Thoracic aorta (tissue), 2 donors: ENCODE measurements at places on chromosomes 7 and 10.

DNA sequence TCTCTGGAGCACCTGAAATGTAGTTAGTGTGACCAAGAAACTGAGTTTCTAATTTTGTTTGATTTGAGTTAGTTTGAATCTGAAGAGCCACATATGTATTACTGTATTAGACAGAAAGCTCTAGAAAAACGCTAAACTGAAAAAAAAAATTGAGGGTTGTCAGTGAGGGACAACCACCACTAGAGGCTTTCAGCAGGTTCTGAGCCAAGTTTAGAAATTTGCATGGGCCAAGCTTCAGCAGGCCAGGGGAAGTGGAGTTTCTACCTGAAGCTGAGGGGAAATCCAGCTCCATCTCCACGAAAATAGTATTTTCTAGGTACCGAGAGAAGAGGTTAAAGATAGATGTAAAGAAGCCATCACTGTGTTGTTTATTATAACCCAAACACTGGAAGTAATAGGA lies 77.9 kb upstream of the PLXNA4 start:
- H3K4me1 ChIP-seq: no peaks in the 10 kb centered on the region
- no peak overlapping the region for H3K27ac ChIP-seq
- no peaks in the 10 kb centered on the region for H3K27me3 ChIP-seq

DNA sequence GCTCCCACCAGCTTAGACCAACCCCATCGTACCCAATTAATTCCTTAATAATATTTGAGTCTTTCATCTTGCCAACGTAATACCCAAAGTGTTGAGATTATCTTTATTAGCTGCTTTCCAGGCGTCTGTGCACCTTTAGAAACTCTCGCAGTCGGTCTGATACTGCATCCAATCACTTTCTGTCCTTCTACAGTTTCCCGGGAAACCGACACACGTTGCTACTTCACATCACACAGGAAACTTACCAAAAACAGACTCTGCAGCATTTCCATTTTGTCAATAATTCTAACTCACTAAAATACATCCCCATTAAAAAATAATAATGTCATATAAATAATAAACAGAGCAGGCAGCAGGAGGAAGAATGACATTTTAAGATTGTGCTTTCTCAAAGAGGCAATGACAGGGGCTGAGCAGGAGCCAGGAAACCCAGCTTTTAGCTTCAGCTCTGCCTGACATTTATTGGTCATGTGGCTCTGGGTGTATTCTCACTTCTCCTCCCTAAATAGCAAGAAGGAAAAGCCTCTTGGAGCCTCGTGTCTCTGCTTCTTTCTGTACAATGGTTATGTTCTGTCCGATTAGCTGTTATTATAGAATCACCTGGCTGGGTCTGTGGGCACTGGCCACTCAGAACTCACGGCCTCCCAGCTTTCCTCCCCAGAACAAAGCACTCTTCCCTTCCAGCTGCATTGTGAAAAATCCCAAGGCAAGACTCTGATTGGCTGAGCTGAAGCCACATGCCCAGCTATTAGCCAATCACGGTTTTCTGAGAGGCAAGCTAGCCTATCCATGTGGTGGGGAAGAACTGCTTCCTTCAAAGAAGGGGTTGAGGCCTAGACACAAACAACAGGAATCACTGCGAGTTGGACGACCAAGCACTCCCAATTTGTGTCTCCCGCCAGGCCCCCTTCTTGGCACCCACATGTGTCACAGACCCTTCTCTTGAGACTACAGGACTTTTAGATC lies 424.7 kb upstream of the FOXK1 start:
- H3K27me3 ChIP-seq: no peaks in the 10 kb centered on the region
- H3K4me3 ChIP-seq: no peak overlapping the region
- H3K27ac ChIP-seq: no peak overlapping the region

DNA sequence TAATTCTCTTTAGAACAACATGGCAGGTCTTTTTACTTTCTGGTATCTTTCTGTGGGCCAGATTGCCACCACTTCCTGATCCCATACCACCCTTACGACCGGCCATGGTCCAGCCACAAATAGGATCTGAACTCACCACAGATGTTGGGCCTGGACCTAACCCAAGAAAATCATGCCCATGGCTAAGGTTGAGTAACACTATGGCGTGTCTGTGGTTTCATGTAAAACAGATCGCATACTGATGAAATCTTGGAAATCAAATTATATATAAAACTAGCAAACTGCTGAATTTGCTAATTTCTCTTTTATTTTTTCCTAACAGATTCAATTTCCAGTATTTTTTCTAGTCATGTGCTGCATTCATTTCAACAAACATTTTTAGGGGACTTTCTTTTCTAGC lies 77.2 kb downstream of the CH25H start:
- no peak for DNase-seq
- no peak overlapping the region for H3K4me3 ChIP-seq
- no peaks in the 10 kb centered on the region for H3K27me3 ChIP-seq
- no peaks in the 10 kb centered on the region for H3K36me3 ChIP-seq

DNA sequence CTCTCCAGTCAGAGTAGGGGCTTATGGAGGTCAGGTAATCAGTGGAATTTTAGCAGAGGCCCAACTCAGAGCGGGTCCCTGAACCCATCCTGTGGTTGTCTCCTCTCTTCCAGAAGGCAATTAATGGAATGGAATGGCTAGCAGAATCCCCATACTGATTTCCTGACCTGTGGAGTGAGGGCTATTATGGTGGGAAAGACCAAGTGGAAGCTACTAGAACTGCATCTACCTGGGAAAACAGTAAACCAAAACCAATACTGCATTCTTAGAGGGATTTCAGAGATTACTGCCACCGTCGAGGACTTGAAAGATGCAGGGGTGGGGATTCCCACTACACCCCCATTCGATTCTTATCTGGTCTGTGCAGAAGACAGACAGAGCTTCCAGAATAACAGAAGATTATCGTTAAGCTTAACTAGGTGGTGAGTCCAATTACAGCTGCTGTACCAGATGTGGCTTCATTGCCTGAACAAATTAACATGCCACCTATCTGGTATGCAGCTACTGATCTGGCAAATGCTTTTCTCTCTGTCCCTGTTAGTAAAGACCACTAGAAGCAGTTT lies 73.2 kb downstream of the LMBR1 start:
- no peaks in the 10 kb centered on the region for H3K4me1 ChIP-seq
- DNase-seq: no peak
- H3K27ac ChIP-seq: no peak overlapping the region
- H3K4me3 ChIP-seq: no peak overlapping the region
- H3K27me3 ChIP-seq: no peaks in the 10 kb centered on the region

GRCh38 chr7:158107806-158108205 lies 479.8 kb downstream of the PTPRN2 start:
- H3K4me3 ChIP-seq: no peak overlapping the region
- H3K4me1 ChIP-seq: no peaks in the 10 kb centered on the region
- DNase-seq: no peak
- no peak overlapping the region for H3K27ac ChIP-seq

- no peak overlapping the region for H3K4me3 ChIP-seq
- no peaks in the 10 kb centered on the region for H3K4me1 ChIP-seq
- DNase-seq: no peak
- H3K36me3 ChIP-seq: no peaks in the 10 kb centered on the region
- H3K27ac ChIP-seq: no peak overlapping the region
- H3K27me3 ChIP-seq: no peaks in the 10 kb centered on the region
These were observed 21.7 kb upstream of the MACC1 start for GRCh38 chr7:20238754-20239324.

DNA sequence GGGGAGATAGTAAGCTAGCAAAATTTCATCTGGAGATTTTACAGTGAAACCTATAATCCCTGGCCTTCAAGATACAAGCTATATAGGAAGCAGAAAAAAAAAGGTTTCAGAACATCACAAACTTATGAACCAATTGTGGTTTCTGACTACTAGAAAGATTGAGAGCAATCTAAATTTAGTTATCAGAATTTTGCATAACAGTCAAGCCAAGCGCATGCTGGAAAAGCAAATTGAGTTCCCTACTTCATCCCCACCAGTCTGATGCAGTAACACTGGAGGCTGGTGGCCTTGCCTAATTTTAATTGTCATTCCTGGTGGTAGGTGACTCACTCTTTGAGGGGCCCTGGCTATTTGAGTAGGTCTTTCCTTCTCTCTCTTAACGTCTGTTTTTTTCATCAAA lies 46.3 kb upstream of the ELMO1 start:
- H3K4me1 ChIP-seq: no peaks in the 10 kb centered on the region
- no peak overlapping the region for H3K4me3 ChIP-seq
- H3K27me3 ChIP-seq: no peaks in the 10 kb centered on the region
- no peak overlapping the region for H3K27ac ChIP-seq
- H3K36me3 ChIP-seq: no peaks in the 10 kb centered on the region

DNA sequence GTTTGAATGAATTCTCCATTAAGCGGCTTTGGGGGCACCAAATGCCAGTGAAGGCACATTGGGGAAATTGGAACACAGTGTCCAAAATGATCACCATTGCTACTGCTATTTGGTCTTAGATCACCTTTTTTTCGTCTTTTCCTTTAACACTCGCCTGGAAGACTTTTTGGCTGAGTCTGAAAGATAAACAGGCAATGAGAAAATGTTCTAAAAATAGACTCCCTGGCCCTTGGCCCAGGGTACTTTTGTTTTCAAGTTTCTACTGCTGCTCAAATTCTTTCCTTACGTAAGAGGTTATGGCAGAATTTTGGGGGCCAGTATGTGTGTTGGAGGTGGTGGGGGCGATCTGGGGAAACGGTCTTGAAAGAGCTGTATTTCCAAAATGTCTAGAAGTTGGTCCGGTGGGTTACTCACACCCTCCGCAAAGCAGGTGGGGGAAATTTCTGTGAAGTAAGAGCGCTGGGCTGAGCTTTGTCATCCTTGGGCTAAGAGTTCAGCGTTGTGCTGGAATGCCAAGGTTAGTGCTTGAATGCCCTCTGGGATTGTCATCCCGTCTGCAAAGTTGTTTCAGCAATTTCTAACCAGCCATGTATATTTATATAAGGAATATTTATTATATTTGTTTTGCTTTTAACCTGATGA lies 1.3 kb upstream of the ITPRIP start:
- DNase-seq: no peak
- peak overlapping the region; percentile 99 for H3K4me3 ChIP-seq
- peaks cover 22% of the 10 kb centered on the region for H3K4me1 ChIP-seq
- no peaks in the 10 kb centered on the region for H3K27me3 ChIP-seq
- H3K36me3 ChIP-seq: no peaks in the 10 kb centered on the region
- H3K27ac ChIP-seq: peak overlapping the region; percentile 100

- no peaks in the 10 kb centered on the region for H3K4me1 ChIP-seq
- no peak for DNase-seq
- no peaks in the 10 kb centered on the region for H3K36me3 ChIP-seq
- H3K27me3 ChIP-seq: no peaks in the 10 kb centered on the region
- H3K27ac ChIP-seq: no peak overlapping the region
These were observed 166.0 kb downstream of the ACTR3B start for GRCh38 chr7:152925412-152926147.

GRCh38 chr10:45005284-45005683 lies 4.6 kb downstream of the ZNF22 start:
- peaks cover 21% of the 10 kb centered on the region for H3K4me1 ChIP-seq
- DNase-seq: no peak
- H3K27ac ChIP-seq: no peak overlapping the region
- no peaks in the 10 kb centered on the region for H3K27me3 ChIP-seq

GRCh38 chr10:35194906-35195305 lies 68.3 kb downstream of the CREM start:
- no peaks in the 10 kb centered on the region for H3K36me3 ChIP-seq
- H3K27me3 ChIP-seq: no peaks in the 10 kb centered on the region
- DNase-seq: no peak
- peak overlapping the region; percentile 75 for H3K4me3 ChIP-seq

- H3K27ac ChIP-seq: no peak overlapping the region
- H3K4me3 ChIP-seq: no peak overlapping the region
- H3K36me3 ChIP-seq: no peaks in the 10 kb centered on the region
- H3K27me3 ChIP-seq: no peaks in the 10 kb centered on the region
- DNase-seq: no peak
These were observed 421.6 kb downstream of the PAXIP1 start for GRCh38 chr7:154581251-154581890.

GRCh38 chr10:83862723-83863122 lies 276.6 kb upstream of the GHITM start:
- H3K27me3 ChIP-seq: no peaks in the 10 kb centered on the region
- no peaks in the 10 kb centered on the region for H3K36me3 ChIP-seq
- no peak overlapping the region for H3K4me3 ChIP-seq

DNA sequence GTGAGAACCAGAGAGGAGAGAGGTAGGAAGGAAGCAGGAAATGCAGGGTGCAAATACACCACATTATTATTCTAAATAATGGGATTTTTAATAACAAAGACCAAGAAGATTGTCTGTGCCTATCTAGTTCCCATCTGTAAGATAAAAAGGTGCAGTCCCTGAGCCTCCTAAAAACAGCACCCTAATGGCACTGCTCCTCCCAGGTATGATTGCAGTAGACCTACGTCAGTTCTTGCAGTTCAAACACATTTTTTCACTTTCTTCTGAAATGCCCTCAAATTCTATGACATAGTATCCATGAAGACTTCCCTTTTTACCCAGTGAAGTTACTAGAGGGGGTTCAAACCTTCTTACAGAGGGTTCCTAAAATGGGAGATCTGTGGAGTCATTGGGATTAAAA lies 70.6 kb downstream of the FIGNL1 start:
- H3K36me3 ChIP-seq: no peaks in the 10 kb centered on the region
- H3K4me3 ChIP-seq: no peak overlapping the region
- no peaks in the 10 kb centered on the region for H3K27me3 ChIP-seq
- H3K4me1 ChIP-seq: no peaks in the 10 kb centered on the region
- no peak overlapping the region for H3K27ac ChIP-seq

DNA sequence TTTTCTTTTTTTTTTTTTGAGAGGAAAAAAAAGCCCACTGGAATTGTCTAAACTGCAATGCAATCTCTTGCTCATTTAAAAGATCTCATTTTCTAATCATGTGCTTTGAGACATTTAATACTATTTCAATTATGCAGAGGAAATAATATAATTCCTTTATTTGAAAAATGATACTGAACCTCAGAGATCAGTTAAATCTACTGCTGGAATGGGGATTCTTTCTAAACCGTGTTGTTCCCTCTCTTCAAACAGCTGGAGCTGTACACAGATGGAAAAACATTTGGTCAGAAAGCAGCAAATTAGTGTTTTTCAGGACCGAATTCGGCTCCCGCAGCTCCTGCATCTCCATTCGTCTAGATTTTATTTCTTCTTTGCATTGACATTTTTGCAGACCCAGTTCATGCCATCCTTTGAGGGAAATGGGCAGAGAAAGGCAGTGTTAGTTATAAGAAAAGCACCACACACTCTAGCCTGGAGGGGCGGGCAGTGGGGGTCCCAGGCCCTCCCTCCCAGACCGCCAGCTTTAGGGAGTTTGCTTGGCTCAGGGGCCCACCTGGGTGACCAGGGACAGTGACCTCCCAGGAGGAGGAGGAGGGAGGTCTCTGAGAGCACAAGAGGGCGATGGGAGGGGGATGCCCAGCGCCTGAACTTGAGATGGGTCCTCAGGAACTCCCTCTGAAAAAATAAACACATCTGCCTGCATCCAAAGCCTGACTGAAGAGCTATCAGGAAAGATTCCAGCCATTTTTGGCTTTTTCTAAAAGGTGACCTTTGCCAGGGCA lies 32.4 kb downstream of the TRIM8 start:
- DNase-seq: no peak
- no peak overlapping the region for H3K4me3 ChIP-seq
- H3K4me1 ChIP-seq: peaks cover 35% of the 10 kb centered on the region
- H3K36me3 ChIP-seq: peaks cover 5% of the 10 kb centered on the region
- H3K27me3 ChIP-seq: no peaks in the 10 kb centered on the region
- peak overlapping the region; percentile 28 for H3K27ac ChIP-seq

GRCh38 chr10:69337296-69338132 lies 59.2 kb downstream of the HK1 start:
- peaks cover 66% of the 10 kb centered on the region for H3K4me1 ChIP-seq
- peak overlapping the region; percentile 6 for H3K4me3 ChIP-seq
- no peak for DNase-seq
- no peaks in the 10 kb centered on the region for H3K36me3 ChIP-seq
- no peaks in the 10 kb centered on the region for H3K27me3 ChIP-seq
- H3K27ac ChIP-seq: peak overlapping the region; percentile 87
